ENCODE measurements at places on chromosomes 5 and 9.

- no peak for DNase-seq
Observed at GRCh38 chr9:37300620-37301019, 121.9 kb upstream of the GRHPR start.

- no peak for DNase-seq
Observed at GRCh38 chr9:14654932-14655331, 38.3 kb downstream of the ZDHHC21 start.

DNA sequence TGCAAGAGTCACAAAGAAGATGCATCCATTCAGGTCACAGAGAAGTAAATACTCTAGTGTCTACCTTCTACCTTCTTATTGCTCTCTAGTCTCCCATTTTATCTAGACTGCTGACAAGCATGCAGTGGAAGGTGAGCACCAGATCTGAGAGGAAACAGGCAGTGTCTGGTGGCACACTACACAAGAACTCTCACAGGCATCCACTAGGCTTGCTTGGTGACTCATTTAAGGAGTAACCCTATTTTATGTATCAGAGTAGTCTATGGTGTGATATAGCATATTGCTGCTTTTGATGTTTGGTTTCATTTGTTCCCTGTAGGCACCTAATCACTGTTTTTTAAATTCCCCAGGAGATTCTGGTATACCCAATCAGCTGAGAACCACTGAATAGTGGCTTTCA, 1.6 kb upstream of the THBS4 start:
- no peak for DNase-seq

DNA sequence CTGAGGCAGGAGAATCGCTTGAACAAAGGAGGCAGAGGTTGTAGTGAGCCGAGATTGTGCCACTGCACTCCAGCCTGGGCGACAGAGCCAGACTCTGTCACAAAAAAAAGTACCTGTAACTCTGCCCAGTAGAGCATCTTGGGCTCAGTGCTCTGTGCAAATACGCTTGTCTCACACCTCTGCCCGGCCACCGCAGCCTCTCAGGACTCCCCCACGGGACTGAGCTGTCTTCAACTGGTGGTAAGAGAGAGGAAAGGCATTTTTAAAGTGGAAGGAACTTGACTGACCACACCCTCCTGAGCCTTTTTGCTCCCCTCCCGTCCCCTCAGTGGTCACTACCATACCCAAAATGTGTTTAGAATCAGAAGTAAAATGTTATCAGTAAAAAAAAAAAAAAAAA, 174.3 kb upstream of the PIK3R1 start:
- DNase-seq = no peak

DNA sequence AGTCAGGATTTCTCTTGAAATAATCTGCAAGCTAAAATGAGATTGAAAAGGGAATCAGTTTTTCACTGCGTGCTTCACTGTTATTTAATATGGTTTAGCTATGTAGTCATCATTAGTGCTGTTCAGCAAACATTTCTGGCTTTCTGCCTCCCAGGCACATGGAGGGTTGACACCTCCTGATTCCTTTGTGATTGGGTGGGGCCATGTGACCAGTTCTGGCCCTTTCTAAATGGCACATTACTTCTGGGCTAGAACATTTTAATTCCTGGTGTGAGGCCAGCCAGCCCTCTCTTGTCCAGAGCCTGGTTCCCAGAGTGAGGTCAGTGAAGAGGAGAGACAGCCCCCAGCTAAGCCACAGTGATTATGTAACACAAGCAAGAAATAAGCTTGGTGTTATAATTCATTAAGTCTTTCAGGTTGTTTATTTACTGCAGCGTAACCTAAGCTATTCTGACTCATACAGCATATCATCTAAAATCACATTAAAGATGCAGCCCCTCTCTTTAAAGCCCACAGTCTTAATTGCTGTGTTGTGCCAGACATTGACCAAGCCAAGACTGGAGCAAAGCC, 17.4 kb upstream of the ARSI start:
- DNase-seq = no peak

- DNase-seq = no peak
Observed at GRCh38 chr9:133124123-133124906, 3.3 kb upstream of the RALGDS start.

GRCh38 chr5:72210888-72211678, 103.8 kb downstream of the MAP1B start:
- no peak for DNase-seq

- no peak for DNase-seq
Observed at GRCh38 chr5:72658761-72659540, 151.7 kb upstream of the ZNF366 start.

DNA sequence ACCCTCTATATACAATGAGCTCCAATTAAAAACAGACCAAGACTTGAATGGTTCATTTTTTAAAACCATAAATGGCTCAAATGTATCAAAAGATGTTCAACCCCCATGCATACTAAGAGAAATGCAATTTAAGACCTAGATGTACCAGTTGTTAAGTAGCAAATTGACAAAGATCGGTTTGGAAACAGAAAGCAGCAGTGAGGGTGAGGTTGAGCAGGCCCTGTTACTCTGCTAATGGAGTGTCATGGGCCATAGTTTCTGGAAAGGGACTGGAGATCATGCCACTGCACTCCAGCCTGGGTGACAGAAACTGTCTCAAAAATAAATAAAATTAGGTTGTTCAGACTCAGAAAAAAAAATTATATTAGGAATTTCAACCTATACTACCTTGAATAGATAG, 55.0 kb downstream of the FNBP1 start:
- no peak for DNase-seq

DNA sequence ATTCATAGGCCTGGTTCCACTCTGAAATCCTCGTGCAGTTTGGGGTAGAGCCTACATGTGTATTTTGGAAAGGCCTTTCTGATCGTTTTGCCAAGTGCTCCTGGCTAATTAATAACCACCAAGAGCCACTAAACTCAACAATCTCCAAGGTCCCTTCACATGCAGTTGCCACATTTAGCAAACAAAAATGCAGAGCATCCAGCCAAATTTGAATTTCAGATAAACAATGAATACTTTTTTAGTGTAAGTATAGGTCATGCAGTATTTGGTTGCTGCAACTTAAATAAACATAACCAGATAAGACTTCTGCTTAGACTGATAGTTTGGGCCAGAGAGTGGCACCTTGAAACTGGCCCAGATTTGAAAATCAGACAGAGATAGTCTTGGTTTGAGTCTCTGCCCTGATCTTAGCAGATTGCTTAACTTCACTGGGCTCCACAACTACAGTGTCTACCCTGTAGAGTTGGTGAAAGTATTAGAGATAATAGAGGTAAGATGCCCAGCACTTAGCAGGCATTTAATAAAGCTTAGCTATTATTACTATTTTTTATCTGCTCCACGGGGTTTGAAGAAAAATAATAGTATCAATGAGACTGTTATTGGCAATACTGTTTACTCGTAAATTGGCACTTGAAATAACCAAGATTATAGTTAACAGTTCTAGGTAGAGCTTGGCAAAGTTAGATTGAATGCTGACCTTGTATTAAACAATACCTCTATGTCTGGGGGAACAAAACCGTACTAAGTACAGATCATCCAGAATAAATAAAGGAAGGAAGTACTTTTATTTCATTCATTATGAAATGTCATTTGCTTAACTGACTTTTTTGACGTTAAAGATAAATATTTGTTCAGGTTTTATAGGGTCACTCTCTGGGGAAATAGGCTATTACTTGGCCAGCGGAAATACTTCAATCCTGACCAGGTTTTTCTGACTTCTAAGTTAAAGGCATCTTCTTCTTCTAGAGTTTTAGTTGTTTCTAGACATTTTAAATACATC, 274.8 kb downstream of the DOCK8 start:
- no peak for DNase-seq

DNA sequence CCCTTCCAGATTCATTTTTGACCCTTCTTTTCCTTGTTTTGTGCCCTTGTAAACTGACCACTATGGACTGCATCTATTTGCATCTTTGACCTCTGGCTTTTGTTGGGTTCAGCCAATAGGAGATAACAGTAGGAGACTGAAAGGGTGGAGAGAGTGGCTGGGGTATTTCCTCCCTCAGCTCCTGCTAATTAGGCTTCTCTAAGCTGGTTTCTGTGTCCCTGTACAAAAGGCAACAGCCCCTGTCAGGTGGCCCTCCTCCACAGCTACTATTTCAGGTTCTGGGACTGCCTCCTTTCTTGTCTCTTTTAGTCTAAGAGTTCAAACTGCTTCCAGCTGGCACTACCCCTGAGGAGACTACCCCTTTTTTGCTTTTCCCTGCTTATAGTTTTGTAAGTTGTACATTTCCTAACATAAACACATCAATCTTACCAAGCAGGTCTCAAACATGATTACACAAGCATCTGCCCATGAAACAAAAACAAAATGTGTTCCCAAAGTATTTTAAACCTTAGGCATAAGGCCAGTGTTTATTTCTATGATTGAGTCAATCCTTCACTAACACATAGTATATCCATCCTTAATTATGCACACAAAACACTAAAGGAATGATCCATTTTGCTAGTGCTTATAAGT, 262.0 kb upstream of the TRPM3 start:
- no peak for DNase-seq

DNA sequence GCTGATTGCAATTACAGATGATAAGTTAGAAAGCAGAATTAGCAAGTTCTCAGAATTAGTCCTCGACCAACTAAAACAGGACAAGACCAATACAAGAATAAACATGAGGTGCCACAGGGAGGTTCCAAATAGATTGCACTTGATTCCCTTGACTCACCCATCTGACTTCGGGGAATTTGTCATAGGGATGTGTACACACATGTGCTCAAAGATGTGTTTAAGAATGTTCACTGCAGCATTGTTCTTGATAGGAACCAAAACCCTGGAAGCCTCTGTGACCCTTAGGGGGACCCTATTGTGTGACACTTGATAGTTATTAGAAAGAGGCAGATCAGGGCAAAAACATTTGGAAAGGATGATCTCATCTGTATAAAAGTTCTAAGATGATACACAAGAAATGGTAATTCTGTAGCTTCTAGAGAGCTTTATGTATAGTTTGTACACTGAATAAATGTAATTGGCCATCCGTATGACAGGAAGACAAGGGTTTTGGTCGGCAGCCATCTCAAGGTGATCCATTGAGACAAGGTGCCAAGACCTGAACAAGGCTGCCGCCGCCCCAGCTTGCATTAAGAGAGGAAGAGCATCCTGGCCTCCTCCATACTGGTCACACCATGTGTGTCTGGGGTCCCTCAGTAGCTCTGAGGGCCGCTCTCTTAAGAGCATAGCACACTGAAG, 48.2 kb upstream of the GARNL3 start:
- no peak for DNase-seq

DNA sequence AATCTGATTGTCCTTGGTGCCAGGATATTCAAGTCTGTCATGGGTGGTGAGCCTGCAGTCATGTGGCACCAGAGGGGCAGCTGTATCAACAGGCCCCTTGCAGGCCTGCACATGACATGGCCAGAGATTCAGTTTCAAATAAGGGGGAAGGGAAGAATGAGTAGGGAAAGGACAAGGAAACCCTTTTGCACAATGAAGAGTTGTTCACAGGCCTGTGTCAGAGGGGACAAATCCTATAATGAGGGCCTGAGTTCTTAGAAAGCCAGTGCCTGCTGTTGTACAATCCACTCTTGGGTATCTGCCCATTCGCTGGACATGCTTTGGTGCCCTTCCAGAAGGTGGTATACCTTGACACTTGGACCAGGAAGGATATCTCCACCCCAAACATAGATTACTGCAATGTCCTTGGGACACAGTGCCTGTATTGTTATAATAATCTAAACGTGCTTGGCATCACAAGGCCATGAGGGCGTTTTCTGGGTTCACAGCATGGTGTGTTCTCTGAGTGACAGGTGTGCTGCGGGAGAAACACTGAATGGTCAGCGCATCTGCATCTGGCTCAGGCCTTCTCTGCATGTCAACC, 1.9 kb upstream of the TMEM171 start:
- DNase-seq = no peak

- DNase-seq = peak; percentile 61
Observed at GRCh38 chr9:36148311-36149051, 11.9 kb downstream of the GLIPR2 start.

DNA sequence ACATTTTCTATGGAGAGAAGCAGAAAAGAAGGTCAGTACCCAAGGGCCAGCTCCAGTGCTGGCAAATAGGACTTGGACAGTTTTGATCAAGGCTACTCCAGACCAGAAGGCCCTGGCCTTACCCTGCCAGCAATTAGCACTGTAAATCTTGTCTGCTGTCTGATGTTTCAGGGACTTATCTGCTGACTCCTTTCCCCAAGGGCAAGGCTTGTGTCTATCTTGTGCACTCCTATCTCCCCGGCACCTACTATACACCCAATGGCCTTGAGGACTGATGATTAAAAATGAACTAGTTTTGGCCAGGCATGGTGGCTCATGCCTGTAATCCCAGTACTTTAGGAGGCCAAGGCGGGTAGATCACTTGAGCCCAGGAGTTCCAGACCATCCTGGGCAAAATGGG, 37.2 kb downstream of the POLR1E start:
- no peak for DNase-seq

GRCh38 chr5:164688437-164688836, 1183.0 kb downstream of the MAT2B start:
- DNase-seq = no peak

- no peak for DNase-seq
Observed at GRCh38 chr5:74476819-74477453, 163.6 kb downstream of the ENC1 start.

GRCh38 chr9:27377811-27378456, 81.0 kb upstream of the EQTN start:
- DNase-seq = no peak

Data from stimulated activated CD8-positive, alpha-beta memory T cell treated with anti-CD3 and anti-CD28 coated beads, Interleukin-7, amount 100 ng/mL, for 1 hour (primary cell).